ENCODE measurements at places on chromosomes 1 and 21.

DNA sequence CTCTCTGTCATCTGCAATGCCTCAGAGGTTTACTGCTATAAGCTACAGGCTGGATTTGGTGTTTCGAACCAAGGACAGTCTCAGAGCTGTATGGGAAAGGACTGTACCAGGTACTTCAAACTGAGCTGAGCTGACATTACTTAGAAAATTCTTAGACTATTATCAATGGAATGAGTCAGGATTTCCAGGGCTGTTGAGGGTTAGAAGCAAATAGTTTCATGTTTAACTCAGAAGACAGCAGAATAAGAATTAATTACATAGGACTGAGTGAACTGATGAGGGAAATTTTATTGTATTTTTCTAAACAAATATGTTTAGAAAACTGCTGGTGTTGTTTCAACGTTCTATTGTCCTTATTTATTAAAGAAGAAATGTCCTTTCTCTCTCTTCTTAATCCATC is 74.3 kb upstream of the CAPZB start:
- DNase-seq: no peak

GRCh38 chr21:41552254-41552653 is 44.3 kb upstream of the TMPRSS2 start:
- DNase-seq: no peak

DNA sequence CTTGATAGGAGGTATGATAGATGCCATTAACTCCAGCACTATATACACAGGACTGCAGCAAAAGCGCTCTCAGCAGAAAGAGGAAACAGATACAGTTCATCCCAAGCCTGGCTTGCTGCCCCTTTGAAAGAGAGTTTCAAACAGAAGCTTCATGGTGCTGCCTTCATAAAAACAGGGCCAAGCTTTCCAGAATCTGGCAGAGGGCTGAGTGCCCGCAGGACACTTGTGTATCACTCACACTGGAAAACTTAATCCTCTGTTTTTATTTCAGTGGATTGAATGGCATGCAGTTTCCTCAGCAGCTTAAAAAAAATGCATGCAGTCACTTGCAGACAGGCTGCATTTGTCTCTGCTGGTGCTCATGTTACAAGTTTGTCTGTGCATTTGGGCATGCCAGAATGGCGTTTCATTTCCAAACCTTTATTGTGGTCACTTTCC is 40.4 kb downstream of the KCNJ15 start:
- no peak for DNase-seq

DNA sequence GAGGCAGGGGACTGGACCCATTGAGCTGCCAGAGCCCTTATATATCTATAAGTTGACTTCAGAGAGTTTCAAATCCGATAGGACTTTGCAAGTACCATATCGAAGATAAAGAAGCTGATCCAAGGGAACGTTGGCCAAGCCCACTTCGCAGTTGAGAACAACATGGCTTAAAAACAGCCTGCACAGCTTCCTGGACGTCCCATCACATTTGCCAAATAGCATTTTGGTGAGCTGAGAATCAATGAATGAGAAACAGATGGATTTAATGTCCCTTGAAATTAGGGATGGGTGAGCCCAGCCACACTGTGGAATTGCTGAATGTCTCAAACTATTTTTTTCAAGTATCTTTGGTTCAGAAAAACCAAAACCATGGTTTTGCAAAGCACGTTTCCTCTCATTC is 64.8 kb downstream of the KCNJ15 start:
- no peak for DNase-seq

DNA sequence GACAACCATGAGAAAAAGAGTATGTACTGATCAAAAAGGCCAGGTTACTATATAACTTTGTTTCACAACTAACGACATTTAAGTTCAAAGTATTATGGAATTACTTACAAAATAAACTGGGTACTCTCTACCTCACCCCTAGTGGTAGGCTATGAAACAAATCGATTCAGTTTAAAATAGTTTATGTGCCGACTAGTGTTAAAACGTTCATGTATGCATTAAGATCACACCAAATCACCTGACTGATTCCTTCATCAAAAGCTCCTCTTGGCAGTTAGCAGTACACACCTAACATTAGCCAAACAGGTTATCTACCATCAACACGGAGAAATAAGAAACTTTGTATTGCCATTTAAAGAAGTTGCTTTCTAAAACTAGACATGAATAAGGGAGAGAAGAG is 137.1 kb downstream of the AKT3 start:
- no peak for DNase-seq

DNA sequence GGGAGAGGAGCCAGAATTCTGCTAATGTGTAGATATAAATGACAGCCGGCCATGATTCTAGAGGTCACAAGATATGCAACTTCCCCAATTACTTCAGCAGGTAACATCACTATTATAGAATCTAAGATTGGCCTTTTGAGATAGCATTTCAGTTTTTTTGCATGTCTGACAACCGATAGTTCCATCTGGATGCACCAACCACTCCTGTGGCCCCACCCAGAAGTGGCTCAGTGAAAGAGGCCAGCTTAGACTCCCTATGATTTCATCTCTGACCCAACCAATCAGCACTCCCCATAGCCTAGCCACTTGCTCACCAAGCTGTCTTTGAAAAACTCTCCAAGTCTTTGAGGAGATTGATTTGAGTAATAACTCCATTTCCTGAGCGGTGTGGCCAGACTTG is 30.3 kb upstream of the NUF2 start:
- no peak for DNase-seq

GRCh38 chr1:22208268-22208972 is 65.5 kb upstream of the WNT4 start:
- DNase-seq: no peak

DNA sequence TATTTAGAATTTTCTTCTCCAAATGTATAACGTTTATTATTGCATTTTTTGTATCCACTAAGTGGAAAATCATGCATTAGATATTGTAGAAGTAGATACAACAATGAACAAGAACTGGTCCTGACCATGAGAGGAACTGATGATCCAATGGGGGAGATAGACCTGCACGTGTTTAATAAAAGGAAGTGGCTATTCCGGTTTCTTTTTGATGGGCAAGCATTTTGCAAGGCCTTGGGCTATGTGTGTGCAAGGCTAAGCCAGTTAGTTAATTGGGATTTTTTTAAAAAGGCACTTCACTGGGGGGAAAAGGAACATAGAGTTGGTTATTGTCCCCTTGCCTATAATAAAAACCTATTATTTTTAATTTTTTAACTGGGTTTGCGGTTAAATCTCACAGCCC is 961 bp upstream of the VCAM1 start:
- no peak for DNase-seq

GRCh38 chr1:157505481-157506272 is 46.6 kb downstream of the FCRL5 start:
- DNase-seq: peak; percentile 50

DNA sequence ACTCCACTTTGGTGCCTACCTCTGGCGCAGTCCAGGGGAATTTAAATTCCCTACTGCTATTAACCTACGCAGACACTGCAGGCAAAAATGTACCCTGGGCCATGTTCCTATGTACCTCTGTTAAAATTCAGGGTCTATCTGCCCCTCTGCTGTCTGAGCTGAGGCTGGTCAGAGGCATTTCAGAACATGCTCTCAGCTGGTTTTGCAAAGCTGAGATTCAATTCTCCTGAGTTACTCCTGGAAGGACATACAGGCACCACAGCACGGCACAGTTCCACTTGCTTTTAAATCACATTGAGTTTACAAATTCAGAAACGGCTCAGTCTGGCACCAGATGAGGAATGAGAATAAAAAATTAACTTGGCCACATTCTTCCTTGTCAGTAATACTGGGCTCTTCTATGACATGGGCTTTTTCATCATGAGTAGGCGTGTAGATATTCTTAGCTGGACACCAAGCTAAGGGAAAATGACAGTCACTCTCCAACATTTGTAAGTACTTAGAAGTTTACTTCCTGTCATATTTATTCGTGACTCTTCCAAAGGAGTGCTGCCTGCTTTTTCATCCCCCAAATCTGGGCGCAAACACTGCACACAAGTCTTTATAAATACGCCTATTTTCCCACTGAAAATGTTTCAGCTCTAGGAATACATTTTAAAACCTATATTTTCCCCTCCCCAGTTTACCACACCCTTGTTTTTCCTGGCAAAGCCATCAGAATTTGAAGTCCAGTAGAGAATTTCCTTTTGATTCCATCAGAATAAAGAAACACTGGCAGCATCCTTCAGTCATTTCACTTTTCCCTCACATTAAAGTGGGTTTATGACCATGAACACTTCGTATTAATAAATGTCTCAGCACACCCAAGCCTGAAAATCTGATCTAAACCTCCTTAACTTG is 1.9 kb downstream of the C1orf198 start:
- no peak for DNase-seq

Measured in GM12892 (cell line).